ENCODE measurements at places on chromosomes 6 and 20.

DNA sequence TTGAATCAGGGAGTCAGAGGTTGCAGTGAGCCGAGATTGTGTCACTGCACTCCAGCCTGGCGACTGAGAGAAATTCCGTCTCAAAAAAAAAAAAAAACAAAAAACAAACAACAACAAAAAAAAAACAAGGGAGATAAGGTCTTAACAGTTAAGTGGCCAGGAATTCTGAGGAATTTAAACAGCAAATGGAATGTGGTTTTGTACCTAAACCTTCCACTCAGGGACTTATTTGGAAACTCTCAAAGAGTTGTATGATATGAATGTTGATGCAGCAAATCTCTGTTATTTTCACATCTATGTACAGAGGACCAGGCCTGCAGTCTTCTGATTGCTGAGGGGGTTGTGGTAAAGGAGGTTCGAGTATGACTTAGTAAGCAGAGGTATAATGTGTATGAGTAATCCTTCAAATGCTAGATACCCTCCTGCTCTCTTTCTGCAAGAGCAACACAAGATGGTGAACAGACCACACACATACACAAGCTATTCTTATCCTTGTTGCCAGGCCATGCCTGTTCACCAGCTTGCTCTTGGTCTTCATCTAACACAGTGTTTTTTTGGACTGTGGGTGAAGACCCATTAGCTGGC lies 174.9 kb upstream of the SCGN start:
- DNase-seq: no peak

- DNase-seq: no peak
Measured at GRCh38 chr6:57423468-57423867, 106.0 kb downstream of the PRIM2 start.

- no peak for DNase-seq
Measured at GRCh38 chr6:2706558-2706957, 44.2 kb downstream of the MYLK4 start.

- DNase-seq: no peak
Measured at GRCh38 chr20:2800521-2801285, at the start of gene CPXM1. CPXM1 (minus strand) TSS chr20:2800627; CDS start chr20:2800572, 55 bp downstream.

DNA sequence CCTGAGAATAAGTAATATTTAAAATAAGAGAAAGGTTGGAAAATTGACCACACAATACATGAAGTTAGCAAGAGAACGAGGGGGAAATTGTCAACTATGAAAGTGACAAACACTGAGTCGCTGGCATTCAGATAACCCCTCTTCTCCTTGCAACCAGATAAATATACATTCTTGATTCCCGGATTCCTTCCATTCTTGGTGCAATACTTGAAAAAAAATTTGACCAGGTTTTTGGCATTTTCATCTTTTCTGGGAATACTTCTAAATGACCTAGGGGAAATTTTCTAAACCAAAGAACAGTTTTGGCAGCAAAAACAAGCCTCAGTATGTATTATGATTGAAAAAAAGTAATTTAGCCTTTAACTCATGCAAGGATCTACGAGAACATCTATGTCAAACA lies 164.0 kb downstream of the PDE7B start:
- DNase-seq: no peak

- DNase-seq: no peak
Measured at GRCh38 chr6:14348389-14348788, 230.8 kb downstream of the CD83 start.

GRCh38 chr6:156662025-156662445 lies 115.1 kb upstream of the ARID1B start:
- DNase-seq: no peak

GRCh38 chr6:30614044-30614842 lies 2.8 kb downstream of the PPP1R10 start:
- DNase-seq: no peak

- DNase-seq: no peak
Measured at GRCh38 chr20:52305858-52306257, 114.3 kb upstream of the ZFP64 start.

DNA sequence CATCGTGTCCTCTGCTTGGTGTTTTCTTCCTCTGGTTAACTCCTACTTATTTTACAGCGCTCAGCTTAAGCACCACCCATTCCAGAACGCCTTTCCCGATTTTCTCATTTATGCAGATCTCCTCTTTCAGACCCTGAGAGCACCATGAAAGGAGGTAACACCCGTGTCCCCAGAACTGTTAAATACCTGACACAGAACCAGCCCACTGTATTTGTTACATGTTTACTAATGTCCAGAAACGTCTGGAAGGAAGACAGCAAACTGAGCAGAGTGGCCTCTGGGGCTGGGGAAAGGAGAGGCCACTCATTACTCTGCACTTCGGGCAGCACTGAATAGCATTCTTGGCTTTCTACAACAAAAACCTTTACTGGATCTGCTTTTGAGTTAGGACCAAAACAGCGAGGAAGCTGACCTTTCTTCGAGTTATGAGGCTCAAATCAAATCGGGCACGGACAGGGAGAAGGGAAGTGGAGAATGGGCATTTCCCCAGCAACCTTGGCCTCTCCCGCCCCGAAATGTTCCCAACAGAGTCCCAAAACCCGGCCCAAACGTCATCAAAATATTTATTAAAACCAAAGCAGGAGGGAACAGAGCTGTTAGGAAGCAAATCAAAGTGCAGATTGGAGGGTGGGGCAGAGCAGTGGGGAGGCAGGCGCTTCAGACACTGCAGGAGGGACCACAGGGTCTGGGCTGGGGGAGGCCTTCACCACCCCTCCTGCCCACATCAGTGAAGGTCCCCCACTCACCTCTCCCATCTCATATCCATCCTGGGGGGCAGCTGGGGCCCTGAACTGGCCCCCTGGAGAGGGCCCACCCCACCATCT lies 1.1 kb upstream of the NECAB3 start:
- no peak for DNase-seq

- DNase-seq: no peak
Measured at GRCh38 chr20:42099101-42099500, 480.9 kb upstream of the CHD6 start.

DNA sequence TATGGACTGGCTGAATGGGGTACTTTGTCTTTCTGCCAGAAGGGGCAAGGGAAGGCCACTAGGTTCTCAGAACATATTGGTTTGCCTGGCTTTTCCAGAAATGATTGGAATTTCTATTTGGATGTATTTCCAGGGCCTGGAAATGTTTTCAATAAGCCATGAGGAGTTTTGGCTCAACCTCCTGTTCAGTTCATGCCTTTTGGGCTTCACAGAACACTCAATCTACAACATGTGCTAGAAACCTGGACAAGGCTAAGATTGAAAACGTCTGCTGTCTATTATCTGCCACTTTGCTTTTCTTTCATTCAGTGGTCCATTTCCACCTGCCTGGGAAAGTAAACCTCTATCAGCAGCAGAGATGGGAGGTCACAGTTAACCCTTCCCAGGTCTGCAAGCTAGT lies 793.4 kb downstream of the TENT5A start:
- no peak for DNase-seq

DNA sequence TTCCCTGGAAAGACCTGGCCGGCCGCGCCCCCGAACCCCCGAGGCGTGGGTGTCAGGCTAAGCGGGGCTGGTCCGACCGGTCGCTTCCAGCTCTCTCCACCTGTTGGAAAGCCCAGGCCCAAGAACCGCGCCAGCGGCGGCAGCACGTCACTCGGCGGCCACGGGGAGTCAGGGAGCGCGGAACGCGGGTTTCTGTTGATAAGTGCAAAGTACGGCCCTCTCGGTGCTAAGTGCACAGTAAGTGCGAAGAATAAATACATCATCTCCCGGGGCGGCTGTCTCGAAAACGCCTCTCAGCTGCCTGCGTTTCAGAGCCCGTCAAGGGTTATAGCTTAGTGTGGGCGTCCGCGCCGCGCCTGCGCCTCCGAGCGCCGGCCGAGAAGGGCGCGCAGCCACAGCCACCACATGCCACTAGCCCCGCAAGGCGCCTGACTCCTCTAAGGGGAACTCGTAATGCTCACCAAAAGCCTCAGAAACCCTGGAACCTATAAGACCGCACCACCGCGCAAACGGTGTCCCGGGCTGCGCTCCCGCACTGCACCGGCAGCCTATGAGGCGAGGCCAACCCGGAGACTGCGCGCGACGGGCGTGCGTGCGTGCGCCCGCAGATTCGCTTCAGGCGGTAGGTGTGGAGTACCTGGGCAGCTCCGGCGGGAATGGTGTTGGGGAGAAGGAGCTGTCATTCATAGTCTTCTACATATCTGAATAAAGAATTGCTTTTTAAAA lies 9.2 kb upstream of the TBX18 start:
- no peak for DNase-seq

DNA sequence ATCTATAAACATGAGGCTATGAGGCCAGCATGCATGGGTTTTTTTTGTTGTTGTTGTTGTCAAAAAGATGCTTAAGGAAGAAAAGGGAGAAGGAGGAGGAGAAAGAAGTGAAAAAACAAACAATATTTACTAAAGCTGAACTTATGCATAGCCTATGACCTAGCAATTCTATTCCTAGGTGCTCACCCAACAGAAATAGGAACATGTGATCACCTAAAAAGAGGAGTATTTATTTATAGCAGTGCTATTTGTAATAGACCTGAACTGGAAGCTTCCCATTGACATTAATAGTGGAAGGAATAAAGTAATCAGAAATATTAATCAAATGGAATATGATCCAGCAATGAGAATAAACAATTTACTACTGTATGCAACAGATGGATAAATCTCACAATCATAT lies 156.5 kb upstream of the OLIG3 start:
- DNase-seq: no peak

- DNase-seq: no peak
Measured at GRCh38 chr20:17849901-17850683, 118.5 kb downstream of the SNX5 start.

DNA sequence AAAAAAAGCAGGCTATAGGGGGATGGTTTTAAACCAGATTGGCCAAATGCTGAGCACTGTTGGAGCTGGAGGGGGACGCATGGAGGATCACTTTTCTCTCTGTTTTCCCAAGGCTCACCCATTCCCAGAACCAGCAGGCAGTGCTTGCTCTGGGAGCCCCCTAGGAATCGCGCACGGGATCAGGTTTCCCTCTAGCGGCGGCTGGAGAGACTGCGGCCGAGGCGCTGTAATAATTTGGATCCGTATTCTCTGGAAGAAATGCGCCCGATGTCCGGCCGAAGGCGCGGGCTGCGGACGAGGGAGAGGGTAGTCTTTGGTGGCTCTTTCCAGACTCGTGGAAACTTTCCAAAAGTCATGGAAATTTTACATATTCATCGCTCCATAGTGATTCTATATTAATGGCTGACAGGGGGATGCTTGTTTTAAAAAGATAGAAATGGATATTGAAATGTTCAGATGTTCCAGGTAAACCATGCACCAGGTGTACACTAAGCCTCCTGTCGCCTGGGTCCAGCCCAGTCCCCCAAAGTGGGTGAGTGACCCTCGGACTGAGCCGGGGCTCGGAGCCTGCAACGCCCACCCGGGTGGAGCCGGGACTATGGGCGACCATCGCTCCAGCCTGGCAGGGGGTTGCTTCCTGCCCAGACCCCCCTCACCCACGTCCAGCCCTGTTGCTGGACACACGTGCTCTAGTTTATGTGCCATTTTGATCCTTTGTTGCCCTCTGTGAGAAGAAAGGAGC lies 78.7 kb upstream of the PHACTR3 start:
- peak; percentile 37 for DNase-seq

- DNase-seq: no peak
Measured at GRCh38 chr20:59958626-59959025, 403 bp downstream of the CDH26 start.

DNA sequence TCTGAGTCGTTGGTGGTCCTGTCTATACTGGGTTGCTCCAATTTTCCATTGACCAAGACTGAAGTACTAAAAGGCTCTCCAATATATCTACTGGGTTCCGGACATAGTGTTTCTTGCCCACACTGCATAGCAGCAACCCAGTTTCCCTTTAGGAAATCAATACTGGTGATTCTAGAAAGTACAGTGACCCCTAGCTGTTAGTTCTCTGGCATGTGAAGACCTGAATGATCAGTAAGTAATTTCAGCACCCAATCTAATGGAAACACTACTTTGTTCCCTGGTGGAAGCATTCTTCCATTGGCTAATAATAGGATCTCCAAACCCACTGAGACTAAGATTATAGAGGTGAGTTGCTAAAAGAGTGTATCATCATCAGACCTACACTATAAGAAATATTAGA lies 40.8 kb upstream of the STMND1 start:
- no peak for DNase-seq

DNA sequence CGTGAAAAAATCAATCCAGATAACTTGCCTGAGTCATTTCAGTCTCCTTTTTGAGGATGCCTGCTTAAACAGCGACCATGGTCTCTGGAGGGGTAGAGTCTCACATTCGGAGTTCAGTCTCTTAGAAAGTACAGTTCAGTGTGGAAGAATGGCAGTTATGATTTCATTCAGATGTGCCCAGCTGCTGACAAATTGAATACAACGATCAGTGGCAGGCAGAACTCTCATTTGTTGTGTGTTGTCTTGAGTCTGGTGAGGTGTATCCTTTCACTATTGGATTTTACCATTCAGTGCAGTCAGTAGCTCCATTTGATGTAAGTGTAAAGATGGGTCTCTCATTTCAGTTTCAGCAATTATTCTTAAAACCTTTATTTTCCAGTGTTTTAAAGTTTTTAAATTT lies 639 bp upstream of the TULP4 start:
- DNase-seq: no peak
